Hematopoietic multipotent progenitor cell treated with erythropoietin and hydrocortisone succinate and interleukin-3 and kit ligand, for 8 days (in vitro differentiated cells): ENCODE measurements at places on chromosomes 5 and 9.

GRCh38 chr5:149546974-149547373 is 4.3 kb downstream of the CSNK1A1 start:
- no peak for DNase-seq

GRCh38 chr9:137241490-137242268 is 592 bp downstream of the TUBB4B start:
- peak; percentile 63 for DNase-seq

- peak; percentile 38 for DNase-seq
Measured at GRCh38 chr9:72356041-72356582, 8.9 kb downstream of the ZFAND5 start.

DNA sequence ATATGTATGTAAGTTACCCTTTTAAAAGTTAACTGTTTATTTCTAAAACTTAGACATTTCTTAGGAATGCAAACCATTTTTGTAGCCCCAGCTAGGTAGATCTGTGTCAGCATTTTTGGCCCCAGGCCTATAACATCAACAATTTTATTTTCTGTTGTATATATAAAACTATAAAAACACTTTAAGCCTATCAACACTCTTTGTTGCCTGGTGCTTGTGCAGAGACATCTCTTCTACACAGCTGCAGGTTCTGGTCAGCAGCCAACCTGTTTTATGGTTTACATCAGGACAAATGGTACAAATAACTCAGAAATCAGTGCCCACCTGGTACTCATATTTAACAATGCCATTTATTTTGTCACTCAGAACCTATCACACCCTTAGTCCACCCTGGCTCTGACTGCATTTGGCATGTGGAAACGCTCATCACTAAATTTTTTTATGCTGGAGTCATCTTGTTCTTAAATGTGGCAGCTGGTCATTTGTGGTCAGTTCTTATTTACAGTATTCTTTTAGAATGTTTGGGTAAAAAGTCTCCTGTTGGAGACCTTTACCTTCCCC is 173.4 kb downstream of the DNAH5 start:
- DNase-seq: no peak

- no peak for DNase-seq
Measured at GRCh38 chr9:129701549-129701948, 36.1 kb downstream of the PRRX2 start.

DNA sequence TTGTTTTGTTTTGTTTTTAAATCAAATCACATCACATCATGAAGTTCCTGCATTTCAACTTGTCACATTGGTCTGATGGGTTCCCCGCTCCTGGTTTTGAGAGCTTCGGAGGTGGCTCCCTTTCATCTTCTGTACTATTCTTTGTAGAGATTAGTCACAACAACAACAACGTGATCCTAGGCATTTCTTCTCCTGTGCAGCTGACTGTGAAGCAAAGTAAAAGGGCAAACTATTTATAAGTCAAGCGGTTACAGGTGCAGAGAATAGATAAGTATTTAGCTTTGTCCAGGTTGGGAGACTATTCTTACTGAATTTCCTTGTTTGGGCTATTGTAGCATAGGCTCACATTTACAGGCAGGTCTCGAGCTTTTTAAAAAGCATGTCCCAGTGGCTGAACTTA is 197.7 kb upstream of the CDKN2B start:
- DNase-seq: no peak

- DNase-seq: no peak
Measured at GRCh38 chr5:15391704-15392397, 108.1 kb upstream of the FBXL7 start.

DNA sequence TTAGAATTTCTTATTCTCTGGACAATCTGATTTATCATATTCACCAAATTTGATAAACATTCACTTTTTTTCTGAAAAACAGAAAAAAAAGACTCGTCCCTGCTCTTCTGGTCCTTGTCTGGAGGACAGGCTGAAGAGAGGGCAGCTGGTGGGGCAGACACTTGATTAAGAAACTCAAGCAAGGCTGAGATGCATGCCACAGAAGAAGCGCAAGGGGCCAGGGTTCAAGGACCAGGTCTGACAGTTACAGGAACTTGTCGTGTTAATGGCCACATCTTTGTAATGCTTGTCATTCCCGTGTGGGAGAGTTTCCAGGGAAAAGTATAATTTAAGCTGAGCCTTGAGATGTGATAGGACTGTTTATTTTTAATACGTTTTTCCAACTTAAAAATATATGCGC is 40.6 kb upstream of the SHB start:
- no peak for DNase-seq

DNA sequence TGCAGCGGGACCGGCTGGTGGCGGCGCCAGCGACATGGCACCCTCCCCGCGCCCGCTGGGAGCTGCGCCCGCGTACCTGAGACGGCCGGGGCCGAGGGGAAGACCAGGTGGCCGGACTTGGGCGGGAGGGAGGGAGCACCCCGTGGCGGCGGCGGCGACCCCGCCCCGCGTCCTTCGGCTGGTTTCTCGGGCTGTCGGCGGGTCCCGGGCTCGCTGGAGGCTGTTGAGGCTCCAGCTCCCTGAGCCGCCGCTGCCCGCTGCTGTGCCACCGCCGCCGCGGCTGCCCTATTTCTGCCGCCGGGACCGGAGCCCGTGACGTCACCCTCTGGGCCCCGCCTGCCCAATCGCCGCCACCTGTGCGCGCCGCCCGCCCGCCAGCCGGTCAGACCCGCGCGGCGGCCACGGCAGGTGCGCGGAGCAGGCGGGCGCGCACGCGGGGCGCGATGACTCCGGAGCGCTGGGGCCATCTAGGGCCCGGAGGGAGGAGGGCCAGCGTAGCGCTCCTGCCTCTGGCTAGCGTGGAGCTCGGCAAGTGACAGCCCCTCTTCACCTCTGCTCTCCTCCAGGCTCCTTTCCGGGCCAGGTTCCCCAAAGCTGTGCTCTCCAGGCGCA is at the start of gene FSTL4:
FSTL4 (minus strand) TSS at position 293 of the 612 bp plus-strand sequence.
- DNase-seq: no peak

DNA sequence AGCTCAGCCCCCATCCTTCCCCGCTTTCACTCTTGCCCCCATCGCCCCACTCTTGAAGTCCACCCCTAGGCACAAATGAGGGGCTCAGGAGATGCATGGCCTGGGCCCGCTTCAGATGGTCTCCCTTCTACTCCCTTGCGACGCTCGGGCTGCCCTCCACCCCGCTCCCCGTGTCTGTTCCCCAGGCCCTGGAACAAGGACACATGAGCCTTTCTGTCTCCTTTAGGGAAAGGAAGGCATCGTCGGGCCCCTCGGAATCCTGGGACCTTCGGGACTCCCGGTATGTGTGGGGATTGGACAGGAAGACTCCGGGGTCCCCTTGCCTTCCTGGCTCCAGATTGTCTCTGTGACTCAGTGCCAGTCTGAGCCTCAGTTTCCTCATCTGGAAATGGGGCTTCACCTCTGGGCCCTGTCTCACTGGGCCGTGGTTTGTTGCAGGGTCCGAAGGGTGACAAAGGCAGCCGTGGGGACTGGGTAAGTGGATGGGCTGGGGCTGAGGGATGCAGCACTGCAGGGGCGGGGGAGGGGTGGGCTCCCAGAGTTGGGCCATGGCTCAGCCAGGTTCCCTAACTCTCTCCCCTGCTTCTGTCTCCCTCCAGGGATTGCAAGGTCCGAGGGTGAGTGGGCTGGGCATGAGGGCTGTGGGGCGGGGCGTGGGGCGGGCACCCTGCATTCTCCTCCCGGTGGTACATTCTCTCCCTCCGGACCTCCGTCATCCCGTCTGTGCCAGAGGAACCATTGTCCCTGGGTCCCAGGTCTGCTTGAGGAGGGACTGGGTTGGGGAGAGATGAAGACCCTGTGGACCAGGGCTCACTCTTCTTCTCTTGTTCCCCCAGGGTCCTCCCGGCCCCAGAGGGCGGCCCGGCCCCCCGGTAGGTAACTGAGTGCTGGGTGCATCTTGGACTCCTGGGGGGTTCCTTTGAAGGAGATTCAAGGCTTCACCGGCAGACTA is 21.8 kb upstream of the ORM1 start:
- DNase-seq: no peak

GRCh38 chr9:137610944-137611343 is 5.5 kb downstream of the ARRDC1 start:
- DNase-seq: no peak

GRCh38 chr9:90271707-90272106 is 370.9 kb downstream of the DIRAS2 start:
- no peak for DNase-seq

DNA sequence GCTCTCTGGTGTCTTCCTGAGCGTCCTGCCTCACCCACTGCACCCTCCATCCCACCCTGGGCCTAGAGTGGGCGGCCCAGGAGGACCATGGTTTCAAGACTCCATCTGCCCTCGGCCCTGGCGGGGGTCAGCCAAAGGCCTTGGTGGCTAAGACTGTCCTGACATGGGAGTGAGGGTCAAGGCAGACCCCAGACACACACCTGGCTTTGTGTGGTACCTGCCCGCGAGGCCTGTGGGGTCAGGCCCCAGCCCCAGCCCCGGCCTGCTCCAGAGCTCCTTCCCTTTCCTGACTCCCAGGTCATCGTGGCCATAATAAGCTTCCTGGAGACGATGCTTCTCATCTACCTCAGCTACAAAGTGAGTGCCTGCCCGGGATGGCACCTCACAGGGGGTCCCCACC is 54.6 kb downstream of the KCNT1 start:
- no peak for DNase-seq

DNA sequence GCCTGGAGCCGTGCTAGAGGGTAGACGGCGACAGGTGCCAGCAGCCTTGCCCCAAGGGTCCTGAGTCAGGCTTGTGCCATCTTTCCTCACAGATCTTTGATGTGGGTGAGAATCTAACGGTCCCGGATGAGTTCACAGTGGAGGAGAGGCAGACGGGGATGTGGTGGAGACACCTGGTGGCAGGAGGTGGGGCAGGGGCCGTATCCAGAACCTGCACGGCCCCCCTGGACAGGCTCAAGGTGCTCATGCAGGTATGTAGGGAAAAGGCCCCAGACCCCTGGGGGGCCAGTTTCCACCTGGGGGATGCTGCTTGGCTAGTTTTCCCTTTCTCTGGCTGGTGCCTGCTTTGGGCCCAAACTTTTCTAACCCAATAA is 24.0 kb downstream of the PTGES2 start:
- no peak for DNase-seq

DNA sequence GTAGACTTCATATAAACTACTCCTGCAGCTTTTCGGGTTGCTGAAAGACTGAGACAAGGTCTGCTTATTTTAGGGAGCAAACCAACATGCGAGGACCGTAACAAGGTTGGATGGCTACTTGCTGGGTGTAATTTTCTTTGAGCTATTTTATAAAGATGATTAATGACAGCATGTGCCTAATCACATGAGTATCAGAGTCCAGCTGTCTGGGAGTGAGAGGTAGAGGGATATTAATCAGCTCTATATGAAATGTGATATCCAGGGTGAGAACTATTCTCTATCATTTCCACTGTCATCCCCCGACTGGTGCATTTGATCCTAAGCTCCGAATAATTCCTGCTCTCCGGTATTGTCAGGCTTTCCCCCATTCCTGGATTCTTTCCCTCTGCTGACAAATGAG is 193.8 kb upstream of the HMHB1 start:
- no peak for DNase-seq

- DNase-seq: no peak
Measured at GRCh38 chr9:679462-679861, 162.0 kb upstream of the DMRT1 start.

GRCh38 chr9:78997296-78997695 is 574.5 kb upstream of the TLE4 start:
- no peak for DNase-seq
